ENCODE measurements at places on chromosomes 7 and 10.

- DNase-seq, result no peak
Observed at GRCh38 chr10:6013413-6014192, 36.3 kb upstream of the IL15RA start.

GRCh38 chr10:120115959-120116358, 223.4 kb downstream of the SEC23IP start:
- DNase-seq, result no peak

DNA sequence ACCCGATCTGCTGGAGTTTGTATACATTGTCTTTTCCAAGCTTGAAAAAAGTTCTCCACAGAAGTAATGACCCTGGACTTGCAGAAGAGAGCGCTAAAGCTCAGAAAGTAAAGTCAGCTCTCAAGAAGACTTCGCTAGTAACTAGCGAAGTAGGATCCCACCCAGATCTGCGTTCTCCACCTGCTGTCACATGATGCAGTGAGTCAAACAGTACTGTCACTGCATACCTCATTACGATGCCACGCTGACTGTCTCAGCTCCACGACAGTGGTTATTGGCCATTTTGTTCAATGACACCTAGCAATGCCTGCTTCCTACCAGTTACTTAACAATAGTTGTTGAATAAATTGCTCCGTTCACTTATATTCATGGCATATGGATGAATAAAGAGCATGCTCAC, 29.7 kb upstream of the SEC61G start:
- no peak for DNase-seq

DNA sequence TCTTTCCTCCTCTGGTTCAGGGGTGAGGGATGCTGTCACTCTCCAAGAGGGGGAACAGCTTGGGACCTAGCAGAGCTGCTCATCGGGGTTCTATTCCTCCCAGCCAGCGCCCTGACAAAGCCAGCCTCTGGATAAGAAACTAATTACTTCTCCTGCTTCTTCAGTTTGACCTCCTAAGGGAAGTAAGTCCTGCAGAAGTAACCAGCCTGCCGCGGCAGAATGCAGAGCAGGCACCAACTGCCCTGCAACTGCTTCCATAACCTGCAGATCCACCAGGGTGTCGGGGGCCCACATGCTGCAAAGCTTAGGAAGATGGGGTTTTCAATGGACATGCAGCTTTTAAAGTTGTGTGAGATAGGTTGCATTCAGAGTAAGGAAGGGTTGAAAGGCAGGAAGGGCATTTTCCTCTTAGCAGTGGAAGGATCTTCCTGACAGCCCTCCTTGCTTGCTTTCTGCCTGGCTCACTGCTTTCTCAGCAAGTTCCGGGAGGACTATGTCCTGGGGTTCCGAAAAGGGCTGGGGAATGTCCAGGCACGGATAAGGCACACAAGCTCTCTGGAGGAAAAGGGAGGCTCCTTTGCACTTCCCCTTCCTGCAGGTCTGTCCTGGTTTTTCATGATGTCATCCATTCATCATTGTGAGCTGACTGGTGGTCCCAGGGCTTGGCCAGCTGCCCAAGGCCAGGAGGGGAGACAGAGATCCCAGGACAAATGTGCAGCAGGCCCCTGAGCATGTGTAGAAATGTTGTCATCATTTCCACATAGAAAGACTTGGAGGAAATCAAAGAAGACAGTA, 24.3 kb upstream of the CALU start:
- DNase-seq, result no peak

DNA sequence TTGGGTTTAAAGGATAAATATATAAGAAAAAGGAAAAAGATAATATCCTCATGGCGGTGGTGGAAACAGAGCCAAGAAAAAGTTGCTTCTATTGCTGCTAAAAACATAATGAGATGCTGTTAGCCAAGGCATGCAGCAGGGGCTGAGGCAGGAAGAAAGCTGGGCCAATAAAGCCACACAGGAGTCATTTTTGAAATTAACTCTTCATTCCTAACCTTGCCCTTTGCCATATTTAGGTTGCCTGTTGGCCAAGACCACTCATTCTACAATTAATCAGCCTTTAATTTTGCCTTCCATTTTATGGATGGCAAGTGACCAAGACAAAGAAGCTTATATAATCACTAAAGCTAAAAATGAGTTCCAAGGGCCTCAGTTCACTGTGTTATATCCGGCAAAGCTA, 58.2 kb downstream of the ARMH3 start:
- no peak for DNase-seq

GRCh38 chr10:21146436-21146789, 249.3 kb upstream of the NEBL start:
- DNase-seq, result no peak

DNA sequence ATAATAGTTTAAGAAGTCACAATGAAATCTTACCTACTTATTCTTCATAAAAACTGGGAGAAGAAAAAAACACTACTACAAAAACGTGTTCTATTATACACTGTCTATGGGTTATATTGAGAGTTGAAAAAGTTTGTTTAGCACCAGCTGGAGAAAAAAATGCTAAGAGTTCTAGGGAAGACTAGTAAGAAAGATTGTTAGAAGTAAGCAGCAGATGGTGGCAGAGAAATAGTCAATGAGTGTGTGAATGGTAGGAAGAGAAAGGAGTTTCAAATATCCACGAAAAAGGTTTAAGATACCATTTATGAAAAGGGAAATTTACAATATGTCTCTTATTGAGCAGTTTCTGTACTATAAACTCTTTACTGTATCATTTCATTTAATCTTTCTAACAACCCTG, 124.7 kb downstream of the NRBF2 start:
- DNase-seq, result no peak

- no peak for DNase-seq
Observed at GRCh38 chr10:83612050-83612449, 527.3 kb upstream of the GHITM start.

- no peak for DNase-seq
Observed at GRCh38 chr7:4742051-4742573, 33.3 kb upstream of the AP5Z1 start.

GRCh38 chr7:105519353-105519752, 2.7 kb downstream of the PUS7 start:
- no peak for DNase-seq

- DNase-seq, result no peak
Observed at GRCh38 chr7:28645866-28646265, 233.5 kb downstream of the CREB5 start.

- DNase-seq, result no peak
Observed at GRCh38 chr10:125035588-125036295, 93.8 kb downstream of the ZRANB1 start.

DNA sequence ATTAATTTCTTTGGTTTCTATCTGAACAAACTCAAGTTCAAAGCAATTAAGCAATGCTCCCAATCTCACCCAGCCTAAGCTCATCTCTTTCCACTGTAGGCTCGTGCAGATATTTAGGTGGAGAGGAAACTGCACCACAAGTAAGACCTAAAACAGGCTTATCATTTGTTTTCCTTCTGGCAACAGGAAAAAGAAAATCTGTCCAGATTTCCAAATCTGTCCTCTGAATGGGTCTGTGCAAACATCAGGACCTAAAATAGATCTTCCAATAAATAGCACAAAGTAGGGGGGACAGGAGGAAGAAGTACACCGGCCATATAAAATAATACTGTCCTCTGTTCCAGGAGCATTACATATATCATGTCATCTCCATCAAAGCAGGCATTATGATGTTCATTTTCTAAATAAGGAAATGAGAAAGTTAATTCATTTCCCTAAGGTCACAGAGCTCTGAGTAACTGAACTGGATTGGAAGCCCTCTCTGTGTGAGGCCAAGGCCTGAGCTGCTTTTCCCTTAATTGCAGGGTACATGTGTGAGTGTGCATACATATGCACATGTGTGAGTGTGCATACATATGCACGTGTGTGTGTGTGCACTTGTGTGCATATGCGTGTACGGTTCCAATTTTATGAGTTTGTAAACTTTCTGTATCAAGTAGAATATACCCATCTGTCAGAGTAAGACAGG, 92.8 kb upstream of the PARD3 start:
- no peak for DNase-seq

GRCh38 chr10:103960103-103960502, 6.8 kb upstream of the SLK start:
- no peak for DNase-seq

DNA sequence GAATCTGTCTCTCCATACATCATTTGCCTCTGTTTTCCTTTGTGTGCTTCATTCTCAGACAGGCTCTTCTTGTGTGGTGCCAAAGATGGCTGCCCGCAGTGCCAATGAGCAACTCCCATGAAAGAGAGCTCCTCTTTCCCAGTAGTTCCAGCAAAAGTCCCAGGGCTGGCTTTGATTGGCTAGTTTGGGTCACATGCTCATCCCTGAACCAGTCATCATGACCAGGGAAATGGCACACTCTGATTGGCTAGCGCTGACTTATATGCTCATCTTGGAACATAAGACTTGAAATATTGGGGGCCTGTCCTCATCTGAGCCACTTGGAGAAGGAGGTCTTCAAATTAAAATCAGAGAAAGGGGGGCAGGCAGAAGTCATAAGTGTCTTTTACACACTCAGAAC, 112.7 kb downstream of the CDH23 start:
- no peak for DNase-seq

GRCh38 chr10:117216611-117217195, 19.4 kb downstream of the KCNK18 start:
- no peak for DNase-seq

DNA sequence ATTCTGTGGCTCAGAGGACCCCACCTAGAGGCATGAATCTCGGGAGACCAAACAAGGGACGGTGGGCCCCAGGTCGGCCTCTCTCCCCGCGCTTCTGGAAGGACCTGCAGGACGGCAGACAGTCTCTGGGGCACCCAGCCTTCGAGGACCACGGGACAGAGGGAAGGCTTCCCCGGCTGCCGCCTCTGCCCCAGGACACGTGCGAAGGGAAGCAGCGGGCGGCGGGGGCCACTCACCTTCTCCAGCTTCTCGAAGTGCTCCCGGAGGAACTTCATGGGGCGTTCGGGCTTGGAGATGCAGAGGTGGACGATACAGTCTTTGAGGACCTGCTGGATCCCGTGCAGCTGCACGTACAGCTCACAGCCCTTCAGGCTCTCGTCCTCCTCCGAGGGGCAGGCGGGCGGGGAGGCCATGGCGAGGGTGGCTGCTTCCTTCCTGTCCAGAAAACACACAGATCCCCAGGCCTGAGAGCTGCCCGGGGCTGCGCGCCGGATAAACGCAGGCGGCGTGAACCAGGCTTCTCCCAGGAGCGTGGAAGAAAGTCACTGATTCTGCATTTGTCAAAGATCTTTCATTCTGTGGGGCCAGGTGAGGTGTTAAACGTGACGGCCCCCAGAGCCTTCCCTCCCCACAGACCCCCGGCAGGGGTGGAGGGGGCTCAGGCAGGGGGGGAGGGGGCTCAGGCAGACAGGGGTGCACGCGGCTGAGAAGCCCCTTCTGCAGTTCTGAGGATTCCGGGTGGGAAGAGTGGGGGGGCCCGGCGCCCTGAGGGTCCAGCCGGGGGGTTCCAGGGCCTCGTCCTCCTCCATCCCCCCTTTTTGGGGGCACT, 15.2 kb upstream of the DNAAF5 start:
- no peak for DNase-seq

DNA sequence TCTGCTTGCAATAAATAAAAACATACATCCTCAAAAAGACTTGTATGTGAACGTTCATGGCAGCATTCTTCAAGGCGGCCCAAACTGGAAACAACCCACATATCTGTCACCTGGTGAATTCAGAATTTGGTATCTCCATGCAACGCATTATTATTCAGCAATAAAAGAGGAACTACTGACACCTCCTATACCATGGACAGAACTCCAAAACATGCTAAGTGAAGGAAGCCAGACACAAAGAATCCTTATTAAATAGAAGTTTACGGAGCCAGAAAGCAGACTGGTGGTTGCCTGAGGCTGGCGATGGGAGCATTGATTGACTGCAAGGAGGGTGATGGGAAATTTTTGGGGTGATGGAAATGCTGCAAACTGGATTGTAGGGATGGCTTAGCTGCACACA, 530.8 kb upstream of the DPP6 start:
- no peak for DNase-seq

GRCh38 chr7:115941703-115942268, 88.8 kb downstream of the TFEC start:
- DNase-seq, result no peak

- DNase-seq, result no peak
Observed at GRCh38 chr10:97851341-97852001, 1.8 kb downstream of the GOLGA7B start.

- no peak for DNase-seq
Observed at GRCh38 chr10:85222300-85222699, 893.9 kb downstream of the CCSER2 start.

DNA sequence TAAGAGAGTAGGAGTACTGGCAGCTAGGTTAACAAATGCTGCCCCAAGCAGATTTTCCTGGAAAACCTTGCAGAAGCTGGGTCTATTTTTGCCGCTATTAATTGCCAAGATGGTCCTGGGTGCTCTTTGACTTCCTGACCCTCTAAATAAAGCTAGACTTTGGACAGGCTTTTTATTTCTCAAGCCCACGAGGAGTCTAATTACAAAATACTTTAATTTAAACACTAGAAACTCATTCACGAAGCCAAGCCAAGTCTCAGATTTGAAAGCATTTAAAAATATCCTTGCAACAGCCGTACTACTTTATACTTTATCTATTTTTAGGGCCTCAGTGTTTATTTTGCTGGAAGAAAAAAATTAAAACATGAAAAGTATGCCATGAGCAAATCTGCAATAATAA, 45.1 kb downstream of the TMEM26 start:
- no peak for DNase-seq

GRCh38 chr7:25893436-25893835, 258.6 kb upstream of the NFE2L3 start:
- DNase-seq, result no peak

GRCh38 chr7:109213081-109213480, 643.4 kb downstream of the DNAJB9 start:
- no peak for DNase-seq

DNA sequence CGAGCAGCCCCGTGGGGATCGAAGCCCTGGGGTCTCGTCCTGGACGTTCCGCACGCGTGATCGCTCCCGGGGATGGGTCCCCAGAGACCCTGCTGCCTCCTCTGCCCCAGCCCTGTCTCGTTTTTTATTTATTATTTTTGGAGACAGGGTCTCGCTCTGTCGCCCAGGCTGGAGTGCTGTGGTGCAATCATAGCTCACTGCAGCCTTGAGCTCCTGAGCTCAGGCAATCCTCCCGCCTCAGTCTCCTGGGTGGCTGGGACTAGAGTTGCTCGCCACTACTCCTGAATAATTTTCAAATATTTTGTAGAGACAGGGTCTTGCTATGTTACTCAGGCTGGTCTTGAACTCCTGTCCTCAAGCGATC, 319 bp upstream of the STX1A start:
- DNase-seq, result no peak

- DNase-seq, result no peak
Observed at GRCh38 chr10:117477211-117477947, 65.2 kb upstream of the EMX2 start.

DNA sequence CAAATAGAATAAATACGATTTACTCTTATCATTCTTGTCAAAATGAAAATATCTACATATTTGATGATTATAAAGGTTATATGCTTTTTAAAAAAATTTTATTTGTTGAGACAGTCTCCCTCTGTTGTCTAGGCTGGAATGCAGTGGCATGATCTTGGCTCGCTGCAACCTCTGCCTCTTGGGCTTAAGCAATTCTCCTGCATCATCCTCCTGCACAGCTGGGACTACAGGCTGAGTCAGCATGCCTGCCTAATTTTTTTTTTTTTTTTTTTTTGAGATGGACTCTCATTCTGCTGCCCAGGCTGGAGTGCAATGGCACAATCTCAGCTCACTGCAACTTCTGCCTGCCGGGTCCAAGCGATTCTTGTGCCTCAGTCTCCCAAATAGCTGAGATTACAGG, 48.9 kb downstream of the PUS7 start:
- DNase-seq, result no peak

GRCh38 chr10:124594240-124594639, 132.6 kb downstream of the LHPP start:
- no peak for DNase-seq

- DNase-seq, result no peak
Observed at GRCh38 chr10:28219251-28219650, 83.6 kb downstream of the MPP7 start.
